Right atrium auricular region (tissue), 2 donors: ENCODE measurements at places on chromosomes 12 and 14. TPM values are rescaled to one million over a fixed set of nuclear protein-coding genes. Genes with fewer than 3 reads are reported as not detected.

LTB4R2 gene
- 1.4 TPM for total RNA-seq

LRRC10 gene
- total RNA-seq: 32.4 TPM

WSCD2 gene
- total RNA-seq: not detected

FOXN4 gene
- total RNA-seq: not detected

NPAS3 gene
- total RNA-seq: 0.67 TPM

DNAH10 gene
- 0.11 TPM for total RNA-seq

POLE2 gene
- total RNA-seq: not detected

CEBPE gene
- total RNA-seq: not detected

CABP1 gene
- total RNA-seq: 2.0 TPM

CACNA1C gene
- 93.6 TPM for total RNA-seq

- DNase-seq: no peak
These were observed 68.0 kb upstream of the OSBPL8 start for GRCh38 chr12:76627346-76628135.

GRCh38 chr14:28751467-28752058 is 15.0 kb upstream of the FOXG1 start:
- no peak for DNase-seq

DNA sequence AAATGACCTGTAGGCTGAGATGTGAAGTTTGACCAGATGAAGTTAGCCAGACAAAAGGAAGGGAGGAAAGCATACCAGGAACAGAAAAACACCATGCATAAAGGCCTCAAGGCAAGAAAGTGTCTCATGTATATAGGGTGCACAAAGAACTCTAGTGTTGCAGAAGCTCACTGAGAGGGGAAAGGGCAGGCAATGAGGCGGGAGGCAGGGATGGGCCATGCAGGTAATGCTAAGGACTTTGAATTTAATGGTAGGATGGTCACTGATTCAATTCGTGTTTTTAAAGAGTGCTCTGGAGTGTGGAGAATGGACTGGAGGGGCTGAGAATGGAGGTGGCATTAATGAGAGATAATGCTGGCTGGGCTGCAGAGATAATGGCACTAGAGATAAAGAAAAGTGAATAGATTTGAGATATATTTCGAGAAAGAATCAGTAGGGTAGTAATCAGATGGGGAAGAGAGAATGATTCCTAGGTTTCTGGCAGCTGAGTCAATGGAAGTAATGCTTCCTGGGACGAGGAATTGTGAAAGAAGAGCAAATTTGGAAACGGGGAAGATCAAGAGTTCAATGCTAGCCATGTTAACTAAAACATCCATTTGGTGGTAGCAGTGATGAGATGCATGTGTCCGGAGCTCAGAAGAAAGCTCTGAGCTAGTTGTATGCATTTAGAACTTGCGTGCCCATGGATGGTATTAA is 43.1 kb downstream of the LIMA1 start:
- DNase-seq: no peak

DNA sequence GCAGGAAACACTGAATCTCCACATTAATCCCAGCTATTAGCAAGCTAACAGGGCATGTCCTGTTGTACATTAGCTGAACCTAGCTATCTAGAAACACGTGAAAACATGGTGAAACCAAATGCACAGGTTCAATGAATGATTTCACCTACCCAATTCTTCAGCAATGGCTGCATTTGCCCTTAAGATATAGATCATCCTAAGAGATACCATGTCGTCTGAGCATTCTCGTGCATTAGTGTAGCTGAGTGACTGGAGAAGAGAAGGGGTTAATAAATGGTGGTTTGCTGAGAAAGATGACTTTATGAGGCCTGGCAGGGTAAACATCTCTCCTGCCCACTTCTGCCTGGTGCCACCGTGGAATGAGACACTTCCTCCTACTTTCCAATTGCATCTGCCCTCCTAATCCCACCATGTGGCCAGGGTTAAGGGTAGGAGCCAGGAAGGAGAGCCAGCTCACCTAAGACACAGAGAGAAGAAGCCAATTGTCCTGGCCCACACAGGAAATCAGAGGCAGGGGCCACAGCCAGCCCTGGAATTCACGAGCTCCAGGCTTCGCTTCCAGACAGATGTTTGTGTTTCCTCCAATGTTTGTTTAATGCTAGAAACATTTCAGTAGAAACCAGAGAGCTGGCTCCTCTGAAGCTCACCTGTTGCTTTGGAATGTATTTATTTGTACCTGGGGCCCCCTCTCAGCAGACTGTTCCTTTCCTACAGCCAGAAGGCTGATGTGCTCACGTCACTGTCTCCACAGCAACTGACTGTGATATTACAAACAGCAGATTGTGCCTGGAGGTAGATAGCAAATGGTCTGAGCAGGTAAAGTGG is 126.0 kb upstream of the PARP11 start:
- no peak for DNase-seq

- DNase-seq: peak; percentile 79
These were observed 1.3 kb upstream of the NCOR2 start for GRCh38 chr12:124568431-124569374.

- DNase-seq: no peak
These were observed 391.0 kb downstream of the ZFP36L1 start for GRCh38 chr14:68401855-68402254.

DNA sequence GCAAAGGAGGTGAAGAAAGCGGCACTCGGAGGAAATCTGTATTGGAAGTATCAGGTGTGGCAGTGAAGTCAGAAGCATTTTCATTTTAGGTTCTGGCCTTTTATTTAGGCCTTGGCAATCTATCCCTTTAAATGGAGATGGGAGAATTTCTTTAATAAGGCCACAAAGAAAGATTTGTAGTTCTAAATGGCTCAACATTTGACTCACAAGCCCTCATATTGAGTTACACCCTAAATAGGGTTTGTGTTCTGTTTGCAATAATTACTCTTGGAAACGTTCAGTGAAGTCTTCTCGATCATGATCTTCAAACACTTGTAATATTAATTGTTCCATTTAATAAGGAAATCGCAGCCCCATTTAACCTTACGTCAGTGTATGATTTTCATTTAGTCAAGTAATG is 25.3 kb upstream of the TMEM260 start:
- DNase-seq: no peak

- no peak for DNase-seq
These were observed 1.4 kb downstream of the BMP4 start for GRCh38 chr14:53955229-53955556.

DNA sequence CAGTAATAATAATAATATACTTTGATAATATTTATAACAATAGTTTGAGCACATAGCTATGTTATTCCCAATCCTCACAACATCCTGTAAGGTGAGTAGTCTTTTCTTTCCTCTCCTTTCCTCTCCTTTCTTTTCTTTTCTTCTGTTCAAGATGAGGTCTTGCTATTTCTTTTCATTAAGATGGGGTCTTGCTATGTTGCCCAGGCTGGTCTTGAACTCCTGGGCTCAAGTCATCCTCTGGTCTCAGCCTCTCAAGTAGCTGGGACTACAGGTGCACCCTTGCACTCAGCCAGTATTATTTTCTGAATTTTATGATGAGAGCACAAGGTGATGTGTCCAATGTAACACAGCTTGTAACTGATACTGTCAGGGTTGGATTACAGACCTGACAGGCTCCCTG is 134.6 kb downstream of the OTOGL start:
- no peak for DNase-seq

DNA sequence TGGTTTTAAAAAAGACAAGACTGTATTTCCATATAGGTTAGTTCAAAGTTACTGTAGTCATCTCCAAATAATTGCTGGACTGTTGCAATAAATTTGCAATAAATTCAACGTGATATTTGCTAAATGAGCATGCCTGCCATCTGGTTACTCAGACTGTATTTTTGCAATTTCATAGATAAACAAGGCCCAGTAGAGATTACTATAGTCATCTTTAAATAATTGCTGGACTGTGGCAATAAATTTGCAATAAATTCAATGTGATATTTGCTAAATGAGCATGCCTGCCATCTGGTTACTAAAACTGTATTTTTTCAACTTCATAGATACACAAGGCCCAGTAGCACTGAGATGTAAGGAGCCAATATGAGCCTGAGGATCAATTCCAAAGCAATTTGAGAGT is 5.6 kb downstream of the NTN4 start:
- no peak for DNase-seq

- DNase-seq: no peak
These were observed 3.0 kb downstream of the NAB2 start for GRCh38 chr12:57091638-57092528.

- peak; percentile 58 for DNase-seq
These were observed 844 bp downstream of the DPF3 start for GRCh38 chr14:72892879-72893635.

- no peak for DNase-seq
These were observed 23.0 kb downstream of the MVK start for GRCh38 chr12:109596418-109597244.

DNA sequence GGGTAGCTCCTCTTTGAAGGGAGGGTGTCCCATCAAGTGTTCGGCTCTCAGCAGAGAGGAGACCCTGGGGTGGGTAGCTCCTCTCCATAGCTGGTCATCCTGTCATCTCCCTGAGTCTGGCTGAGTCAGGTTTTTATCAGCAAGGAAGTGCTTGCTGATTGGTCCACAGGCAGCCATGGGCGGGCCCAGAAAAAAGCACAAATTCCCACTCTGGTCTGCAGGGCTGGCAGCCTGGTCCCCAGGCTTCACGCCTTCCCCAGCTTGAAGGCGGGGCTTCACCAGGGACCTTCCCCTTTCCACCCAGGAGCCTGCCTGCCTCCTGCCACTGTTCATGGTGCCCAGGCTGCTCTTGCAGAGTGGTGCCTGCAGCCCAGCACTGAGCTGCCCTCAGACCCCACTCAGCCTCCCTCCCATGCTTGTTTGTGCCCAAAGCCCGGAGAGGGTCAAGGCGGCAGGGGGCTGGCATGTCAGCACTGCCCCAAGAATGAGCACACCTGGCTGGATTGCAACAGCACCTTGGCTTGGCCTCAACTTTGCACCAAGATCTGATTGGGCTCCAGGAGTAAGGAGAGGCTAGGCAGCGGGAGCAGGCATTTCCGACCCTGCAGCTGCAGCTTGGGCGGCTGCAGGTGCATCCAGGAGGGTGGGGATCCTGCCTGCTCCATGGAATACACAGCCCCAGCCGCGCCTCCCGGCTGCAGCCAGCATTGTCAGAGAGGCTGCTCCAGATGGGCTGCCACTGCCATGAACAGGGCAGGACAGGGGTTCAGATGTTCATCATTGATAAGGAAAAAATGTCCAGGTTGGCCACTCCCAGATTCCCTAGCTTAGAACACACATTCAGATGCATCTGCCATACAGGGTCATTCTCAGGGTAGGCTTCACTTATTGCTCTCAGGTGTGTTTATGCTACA is 22.0 kb upstream of the WDR89 start:
- no peak for DNase-seq

GRCh38 chr14:92716131-92716530 is 32.3 kb downstream of the LGMN start:
- DNase-seq: no peak

DNA sequence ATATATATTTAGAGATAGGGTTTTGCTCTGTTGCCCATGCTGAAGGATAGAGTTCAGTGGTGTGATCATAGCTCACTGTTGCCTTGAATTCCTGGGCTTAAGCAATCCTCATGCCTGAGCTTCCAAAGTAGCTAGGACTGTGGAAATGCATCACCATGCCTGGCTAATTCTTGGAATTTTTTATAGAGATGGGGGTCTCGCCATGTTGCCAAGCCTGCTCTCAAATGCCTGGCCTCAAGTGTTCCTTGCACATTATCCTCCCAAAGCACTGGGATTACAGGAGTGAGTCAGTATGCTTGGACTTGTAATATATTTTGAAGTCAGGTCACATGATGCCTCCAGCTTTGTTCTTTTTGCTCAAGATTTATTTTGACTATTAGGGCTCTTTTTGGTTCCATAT is 178.0 kb downstream of the RPAP3 start:
- DNase-seq: no peak

DNA sequence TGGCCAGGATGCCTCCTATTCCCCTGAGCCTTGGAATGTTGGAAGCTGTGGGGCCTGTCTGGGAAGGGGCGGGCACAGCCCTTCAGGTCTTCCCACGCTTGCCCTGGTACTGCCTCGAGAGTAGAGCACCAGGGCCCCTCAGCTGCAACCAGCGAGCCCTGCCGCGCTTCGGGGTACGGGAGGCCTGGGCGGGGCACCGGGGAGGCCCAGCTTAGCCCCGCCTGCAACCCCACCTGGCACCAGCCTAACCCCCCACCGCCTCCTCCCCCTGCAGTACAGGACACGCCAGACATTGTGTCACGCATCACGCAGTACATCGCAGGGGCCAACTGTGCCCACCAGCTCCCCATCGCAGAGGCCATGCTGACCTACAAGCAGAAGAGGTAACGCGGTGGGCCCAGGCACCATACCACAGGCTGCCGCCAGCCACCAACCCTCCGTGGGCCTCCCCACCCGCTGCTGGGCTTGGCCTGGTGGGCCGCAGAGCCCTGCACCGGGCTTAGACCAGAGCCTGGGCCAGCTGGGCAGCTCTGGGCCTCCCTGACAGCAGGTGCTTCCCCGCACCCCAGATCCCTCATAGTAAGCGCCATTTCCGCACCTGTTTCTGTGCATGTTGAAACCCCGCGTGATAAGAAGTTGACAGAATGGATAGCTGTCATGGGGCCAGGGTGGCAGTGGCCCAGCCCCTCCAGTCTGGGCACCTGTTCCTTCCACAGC is 13.6 kb upstream of the TEX22 start:
- no peak for DNase-seq

DNA sequence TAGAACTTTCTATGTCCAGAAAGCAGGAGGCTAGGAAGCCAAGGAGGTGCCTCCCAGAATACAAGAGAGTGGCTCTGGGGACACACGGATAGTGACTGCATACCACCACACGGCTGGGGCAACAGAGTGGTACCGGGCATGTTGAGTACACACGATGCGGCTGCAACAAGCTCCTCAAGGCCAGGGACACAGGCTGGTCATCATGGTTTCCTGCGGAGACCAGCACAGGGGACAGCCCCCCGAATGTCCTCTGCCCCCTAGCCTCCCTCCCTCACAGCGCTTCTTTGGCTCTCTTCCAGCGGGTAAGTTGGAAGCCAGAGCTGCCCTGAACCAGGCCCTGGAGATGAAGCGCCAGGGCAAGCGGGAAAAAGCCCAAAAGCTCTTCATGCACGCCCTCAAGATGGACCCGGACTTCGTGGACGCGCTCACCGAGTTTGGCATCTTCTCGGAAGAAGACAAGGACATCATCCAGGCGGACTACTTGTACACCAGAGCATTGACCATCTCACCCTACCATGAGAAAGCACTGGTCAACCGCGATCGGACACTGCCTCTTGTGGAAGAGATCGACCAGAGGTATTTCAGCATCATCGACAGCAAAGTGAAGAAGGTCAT is 3.1 kb downstream of the FICD start:
- DNase-seq: no peak

DNA sequence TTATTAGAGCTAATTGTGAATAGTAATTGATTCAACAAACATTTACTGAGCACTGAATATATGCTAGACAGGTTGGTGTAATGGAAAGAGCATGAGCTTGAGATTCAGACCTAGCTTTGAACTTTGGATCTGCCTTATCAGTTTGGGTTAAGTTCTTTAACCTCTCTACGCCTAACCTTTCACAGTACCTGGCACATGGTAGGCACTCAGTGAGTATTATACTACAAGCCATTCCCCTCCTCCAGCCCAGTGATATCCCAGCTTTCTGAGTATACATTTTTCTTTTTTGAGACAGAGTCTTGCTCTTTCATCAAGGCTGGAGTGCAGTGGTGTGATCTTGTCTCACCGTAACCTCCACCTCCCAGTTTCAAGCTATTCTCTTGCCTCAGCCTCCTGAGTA is 32.0 kb downstream of the FAM177A1 start:
- no peak for DNase-seq

GRCh38 chr14:72926292-72927028 is at the start of gene DCAF4:
DCAF4 (plus strand) TSS chr14:72926464; CDS start chr14:72937979, 11,515 bp downstream.
- DNase-seq: peak; percentile 97
